ENCODE measurements at places on chromosomes 16 and 17. TPM values are rescaled to one million over a fixed set of nuclear protein-coding genes. Genes with fewer than 3 reads are reported as not detected.

NPIPB13 gene
- 0.66 TPM for total RNA-seq

LCMT1 gene
- total RNA-seq, result 33.4 TPM

GRCh38 chr17:75138519-75138918, 7.0 kb upstream of the NT5C start:
- no peak for DNase-seq

DNA sequence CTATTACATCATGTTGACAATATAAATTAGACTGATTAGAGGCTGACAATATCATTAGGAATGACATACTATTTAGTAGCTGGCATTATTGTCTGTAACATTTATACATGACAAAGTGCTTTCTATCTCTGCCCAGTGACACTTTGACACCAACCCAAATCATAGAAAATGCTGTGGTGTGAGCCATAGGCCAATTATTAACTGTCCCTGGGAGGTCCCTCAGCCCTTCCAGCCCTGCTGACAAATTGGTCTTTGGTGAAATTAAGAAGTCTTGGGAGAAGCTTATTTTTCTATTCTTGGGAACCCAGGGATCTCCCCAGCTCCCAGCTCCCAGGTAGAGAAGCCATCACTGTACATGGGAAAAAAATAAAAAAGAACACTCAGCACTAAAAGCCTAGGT, 179.6 kb downstream of the AIPL1 start:
- DNase-seq, result no peak

GRCh38 chr17:28960256-28961061, 9.1 kb upstream of the PHF12 start:
- DNase-seq, result no peak

DNA sequence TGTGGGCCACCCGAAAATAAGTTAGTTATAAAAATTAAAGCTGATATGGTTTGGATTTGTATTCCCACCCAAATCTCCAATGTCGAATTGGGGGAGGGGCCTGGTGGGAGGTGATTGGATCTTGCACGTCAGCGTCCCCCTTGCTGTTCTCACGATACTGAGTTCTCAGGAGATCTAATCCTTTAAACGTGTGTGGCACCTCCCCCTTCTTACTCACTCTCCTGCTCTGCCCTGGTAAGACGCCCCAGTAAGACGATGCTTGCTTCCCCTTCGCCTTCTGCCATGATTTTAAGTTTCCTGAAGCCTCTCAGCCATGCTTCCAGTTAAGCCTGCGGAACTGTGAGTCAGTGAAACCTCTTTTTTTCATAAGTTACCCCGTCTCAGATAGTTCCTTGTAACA, 35.4 kb downstream of the SYCE1L start:
- DNase-seq, result no peak

DNA sequence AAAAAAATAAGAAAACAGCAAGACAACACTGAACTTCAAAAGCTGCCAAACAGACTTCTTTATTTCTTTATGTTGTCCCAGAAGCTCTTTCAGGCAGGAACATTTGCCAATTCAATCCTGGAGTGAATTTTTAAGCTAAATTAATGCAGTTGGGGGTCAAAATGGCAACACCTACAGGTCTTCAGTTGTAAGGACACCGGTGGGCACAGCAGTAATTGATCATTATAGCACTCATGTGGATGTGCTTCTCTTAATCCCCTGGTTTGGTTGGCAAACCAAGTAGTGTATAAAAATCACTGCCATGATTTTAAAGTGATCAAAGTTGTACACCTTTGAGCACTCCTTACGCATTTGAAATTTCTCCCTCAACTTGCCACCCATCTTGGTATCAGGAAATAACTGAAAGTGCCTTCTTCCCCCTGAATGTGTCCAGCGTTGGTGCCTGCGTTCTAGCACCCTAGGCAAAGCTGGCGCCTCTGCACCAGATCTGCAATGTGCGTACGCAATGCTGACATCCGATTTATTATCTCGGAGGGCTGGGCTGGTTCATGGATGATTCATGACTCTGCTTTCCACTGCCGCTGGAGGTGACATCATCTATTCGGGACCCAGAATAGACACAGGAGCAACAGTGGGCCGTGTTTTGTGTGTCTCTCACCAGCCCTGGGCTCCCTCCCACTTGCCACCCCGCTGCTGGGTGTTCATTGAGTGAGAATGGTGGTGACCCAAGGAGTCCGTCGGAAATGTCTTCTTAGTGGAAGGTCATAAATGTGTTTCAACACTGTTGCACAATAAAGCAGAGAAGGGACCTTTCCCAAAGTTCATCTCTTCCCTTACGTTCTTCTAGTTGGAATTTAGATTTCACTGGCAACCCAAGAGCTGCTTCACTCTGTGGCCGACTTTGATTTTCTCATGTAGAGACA, 203.4 kb downstream of the CCDC182 start:
- DNase-seq, result no peak

DHRS7C gene
- 0.24 TPM for total RNA-seq

DNA sequence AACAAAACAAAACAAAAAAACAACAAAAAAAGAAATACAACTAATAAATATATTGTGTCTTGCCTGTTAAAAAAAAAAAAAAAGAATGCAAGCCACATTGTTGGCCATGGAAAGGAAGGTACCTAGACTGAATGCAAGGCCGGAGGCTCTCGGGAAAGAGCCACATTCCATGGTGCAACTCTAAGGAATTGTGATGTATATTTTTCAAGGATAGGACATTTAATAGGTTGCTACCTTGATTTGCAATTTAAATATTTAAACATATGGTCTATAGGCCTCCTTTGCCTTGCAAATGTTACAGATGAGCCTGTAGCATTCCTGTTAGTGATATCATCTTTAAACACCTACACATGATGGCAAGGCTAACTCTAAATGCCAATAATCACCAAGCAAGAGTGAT, 650.9 kb downstream of the TOX3 start:
- DNase-seq, result no peak

GRCh38 chr17:2874189-2874686, 78.0 kb downstream of the RAP1GAP2 start:
- DNase-seq, result no peak

- no peak for DNase-seq
Measured at GRCh38 chr16:72554935-72555334, 383.0 kb upstream of the PMFBP1 start.

DNA sequence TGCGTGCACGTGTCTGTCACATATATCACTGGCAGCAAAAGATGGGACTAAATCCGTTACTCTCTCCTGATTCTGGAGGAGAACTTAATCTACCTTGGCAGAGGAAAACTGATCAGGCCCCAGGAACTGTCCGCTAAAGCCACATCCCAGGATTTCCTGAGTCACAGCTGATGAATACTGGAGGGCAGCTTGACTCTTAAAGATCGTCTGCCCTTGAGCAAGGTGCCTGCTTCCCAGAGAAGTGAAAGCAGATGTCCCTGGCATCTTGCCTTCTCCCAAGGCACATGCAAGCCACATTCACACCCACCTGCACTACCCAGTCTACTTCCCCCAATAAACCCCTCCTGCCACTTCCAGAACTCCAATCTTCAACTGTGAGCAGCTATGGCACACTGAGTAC, 99.8 kb downstream of the CPPED1 start:
- DNase-seq, result no peak

TNFSF13 gene
- 6.4 TPM for total RNA-seq

GRCh38 chr17:4641297-4642195, at the start of gene ALOX15:
ALOX15 (minus strand) TSS chr17:4641678; CDS start chr17:4641651, 27 bp downstream.
- DNase-seq, result no peak

PRM3 gene
- not detected for total RNA-seq

DNA sequence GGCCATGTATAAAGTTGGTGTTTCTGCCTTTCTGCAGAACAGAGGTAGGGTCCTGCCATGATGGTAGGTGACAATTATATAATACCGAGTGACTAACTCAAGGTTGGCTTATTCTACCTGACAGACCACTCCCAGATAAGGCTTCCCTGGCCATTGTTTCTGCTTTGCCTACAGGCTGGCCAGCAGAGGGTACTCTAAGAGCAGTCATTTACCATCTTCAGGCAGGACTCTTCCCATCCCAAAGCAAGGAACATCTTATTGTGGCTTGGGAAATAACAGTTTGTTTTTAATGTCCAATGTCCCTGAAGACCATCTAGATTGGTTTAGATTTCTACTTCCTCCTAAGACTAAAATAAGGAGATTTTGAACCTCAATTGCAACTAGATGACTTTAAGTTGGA, 74.1 kb downstream of the SNX11 start:
- no peak for DNase-seq

- no peak for DNase-seq
Measured at GRCh38 chr16:79001156-79001967, 599.2 kb downstream of the MAF start.

HOXB7 gene
- 0.09 TPM for total RNA-seq

GRCh38 chr17:74523308-74523707, 8.0 kb downstream of the CD300LB start:
- no peak for DNase-seq

GRCh38 chr17:77877646-77878355, 80.7 kb upstream of the TNRC6C start:
- DNase-seq, result no peak

SLC38A8 gene
- total RNA-seq, result 0.57 TPM

GRCh38 chr17:7626956-7627249, 718 bp downstream of the SAT2 start:
- no peak for DNase-seq

PHKG2 gene
- total RNA-seq, result 22.1 TPM

KRTAP4-3 gene
- total RNA-seq, result not detected

- no peak for DNase-seq
Measured at GRCh38 chr16:85935391-85935973, 36.5 kb downstream of the IRF8 start.

EPOP gene
- 2.6 TPM for total RNA-seq

CASKIN2 gene
- 1.0 TPM for total RNA-seq

DNA sequence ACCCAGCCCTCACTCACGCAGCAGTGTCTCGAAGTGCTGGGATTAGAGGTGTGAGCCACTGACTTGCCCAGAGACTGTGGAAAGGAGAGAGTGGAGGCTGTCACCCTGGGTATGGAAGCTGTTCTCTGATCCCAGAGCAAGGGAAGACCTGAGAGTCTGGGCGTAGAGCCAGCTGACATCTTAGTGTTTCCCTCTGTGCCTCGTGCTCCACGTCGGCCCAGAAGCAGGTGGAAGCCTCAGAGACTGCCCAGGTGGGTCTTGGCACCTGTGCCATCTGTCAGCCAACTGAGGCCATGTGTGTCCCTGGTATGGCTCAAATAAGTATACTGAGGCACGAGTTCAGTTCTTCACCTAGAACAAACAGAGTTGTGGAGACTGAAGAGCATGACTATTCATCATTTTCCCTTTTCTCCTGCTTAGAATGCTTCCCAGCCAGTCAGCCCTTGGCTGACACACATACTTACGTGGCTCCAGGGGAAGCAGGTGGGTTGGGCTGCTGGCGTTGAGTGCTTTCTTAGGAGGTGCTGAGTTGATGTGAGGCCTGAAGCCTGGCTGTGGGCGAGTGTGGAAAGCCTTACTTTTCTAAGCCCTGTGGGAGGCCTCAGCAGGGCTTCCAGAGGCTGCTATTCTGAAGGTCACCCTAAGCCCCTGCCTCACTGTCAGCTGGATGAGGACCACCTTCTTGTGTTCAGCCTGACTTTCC, 8.1 kb downstream of the CTRL start:
- DNase-seq, result no peak

GRCh38 chr16:86734543-86735460, 156.5 kb downstream of the FOXL1 start:
- no peak for DNase-seq

CLEC19A gene
- total RNA-seq, result 0.05 TPM

NPIPB2 gene
- 1.6 TPM for total RNA-seq

TP53TG3 gene
- total RNA-seq, result not detected

NXN gene
- 16.8 TPM for total RNA-seq

Measured in thymus (tissue), 14 donors.